Renal cortex interstitium (tissue), 15 donors: ENCODE measurements at places on chromosomes 6 and 20.

DNA sequence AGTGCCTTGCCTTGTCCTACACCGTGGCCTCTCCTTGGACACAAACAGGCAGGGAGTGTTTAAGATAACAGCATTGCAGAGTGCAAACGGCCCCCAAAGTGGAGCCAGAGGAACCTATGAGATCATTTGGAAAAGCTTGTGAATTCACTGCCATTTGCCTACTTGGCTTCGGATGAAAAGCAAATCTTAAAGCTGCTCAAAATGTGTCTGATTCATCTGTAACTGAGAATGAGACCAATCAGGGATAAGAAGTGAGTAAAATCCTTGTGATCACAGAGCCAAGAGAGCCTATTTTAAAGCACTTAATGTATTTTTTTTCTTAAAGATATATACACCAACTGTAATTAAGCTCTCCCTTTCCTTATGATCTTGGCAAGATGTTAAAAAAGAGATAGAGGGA lies 65.7 kb upstream of the BACH2 start:
- no peak for DNase-seq

DNA sequence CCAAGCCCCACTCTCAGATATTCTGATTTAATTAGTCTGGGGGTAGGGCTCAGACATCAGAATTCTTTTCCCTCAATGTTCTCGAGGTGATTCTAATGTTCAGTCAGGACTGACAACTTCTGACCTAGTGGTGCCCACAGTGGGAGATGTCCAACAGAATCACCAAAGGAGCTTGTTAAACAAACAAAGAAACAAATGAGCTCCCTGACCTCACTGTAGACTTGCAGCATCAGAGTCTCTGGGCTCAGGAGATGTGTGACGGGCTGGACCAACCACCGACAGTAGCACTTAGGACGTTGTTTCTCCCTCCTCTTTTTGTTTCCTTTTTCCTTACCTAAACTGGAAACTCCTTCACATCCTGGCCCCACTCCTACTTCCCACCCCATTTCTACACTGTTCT lies 49.3 kb downstream of the CLIC5 start:
- no peak for DNase-seq

- no peak for DNase-seq
Observed at GRCh38 chr20:50690650-50691572, at the start of gene RIPOR3. RIPOR3 (minus strand) TSS chr20:50691542; CDS start chr20:50691128, 414 bp downstream.

DNA sequence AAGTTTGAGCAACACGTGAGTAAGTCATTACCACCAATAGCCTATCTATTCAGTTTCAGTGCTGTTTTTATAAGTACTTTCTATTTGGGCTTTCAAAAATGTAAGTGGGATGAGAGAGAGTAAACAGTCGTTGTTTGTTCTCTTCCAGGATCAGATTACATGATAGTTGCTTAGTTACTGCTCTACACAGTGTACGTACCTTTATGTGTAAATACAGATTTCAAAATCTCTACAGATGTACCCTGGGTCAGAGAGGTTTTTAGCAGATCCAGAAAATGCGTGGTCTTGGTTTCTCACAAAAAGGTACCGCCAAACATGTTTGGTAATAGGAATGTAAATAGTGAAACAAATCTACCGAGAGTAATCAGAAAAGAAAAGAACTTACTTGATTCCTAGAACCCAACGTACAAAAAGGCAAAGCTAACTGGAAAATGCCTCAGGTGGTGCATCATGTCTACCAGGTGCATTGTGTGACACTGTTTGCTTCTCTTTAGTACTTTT lies 421.1 kb downstream of the BCKDHB start:
- no peak for DNase-seq

GRCh38 chr6:35370785-35371493 lies 28.6 kb downstream of the PPARD start:
- no peak for DNase-seq

DNA sequence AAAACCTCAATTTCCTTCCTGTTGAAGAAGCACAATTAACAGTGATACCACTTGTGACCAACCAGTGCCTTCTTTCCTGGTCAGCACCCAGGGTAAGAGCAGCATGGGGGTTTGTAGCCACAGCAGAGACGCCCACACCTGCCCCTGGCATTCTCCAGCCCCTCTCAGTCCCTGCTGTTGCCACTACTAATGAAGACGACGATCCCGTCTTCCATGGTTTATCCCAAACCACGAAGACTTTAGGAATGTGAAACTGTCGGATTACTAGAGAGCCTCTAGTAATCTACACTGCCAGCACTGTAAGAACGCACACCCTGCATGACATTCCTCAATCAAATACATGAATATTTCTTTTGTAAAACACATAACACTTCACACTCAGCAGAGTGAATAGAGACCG lies 60.0 kb downstream of the GINS1 start:
- DNase-seq = no peak

DNA sequence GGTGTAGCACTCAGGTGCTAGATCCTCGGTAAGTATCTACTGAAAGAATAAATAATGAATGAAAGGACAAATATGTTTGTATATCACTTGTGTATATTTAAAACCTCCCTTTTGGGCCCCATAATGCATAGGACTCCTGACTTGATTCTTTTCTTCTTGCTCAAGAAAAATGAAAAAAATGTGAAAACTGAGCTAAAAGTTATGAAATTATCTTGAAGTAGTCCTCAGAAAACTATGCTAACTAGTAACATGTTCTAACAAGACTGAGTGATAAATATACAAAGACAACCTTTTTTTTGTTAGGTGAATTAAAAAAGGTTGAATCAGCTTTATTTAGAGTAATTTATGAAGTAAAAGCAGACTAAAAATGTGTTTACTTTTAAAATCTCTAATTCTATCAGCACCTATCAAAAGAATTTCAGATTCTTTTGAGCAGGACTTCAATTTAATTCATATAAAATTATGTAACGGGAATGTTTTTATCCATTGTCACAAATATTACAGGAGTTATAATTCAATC lies 247.8 kb upstream of the JAG1 start:
- no peak for DNase-seq
